GM04504 (cell line): ENCODE measurements at places on chromosomes 3 and 15.

GRCh38 chr3:155646669-155647068 lies 98.2 kb downstream of the PLCH1 start:
- no peak for DNase-seq

DNA sequence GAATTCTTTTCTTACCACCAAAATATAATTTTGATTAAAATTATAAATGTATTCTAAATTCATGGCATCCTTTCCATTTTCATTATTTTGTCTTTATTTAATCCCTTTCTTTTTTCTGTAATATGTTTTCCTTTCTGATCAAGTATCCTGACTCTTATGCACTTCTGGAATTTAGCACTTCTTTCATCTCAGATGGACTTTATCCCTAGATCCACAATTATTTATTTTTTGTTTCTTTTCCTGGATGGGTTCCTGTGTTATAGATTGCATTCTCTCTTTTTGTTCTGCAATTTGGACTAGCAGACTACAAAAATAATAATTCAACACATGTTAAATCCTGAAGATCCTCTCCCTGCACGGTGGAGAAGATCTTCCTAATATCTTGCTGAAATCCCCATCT lies 76.9 kb upstream of the CDIN1 start:
- no peak for DNase-seq

DNA sequence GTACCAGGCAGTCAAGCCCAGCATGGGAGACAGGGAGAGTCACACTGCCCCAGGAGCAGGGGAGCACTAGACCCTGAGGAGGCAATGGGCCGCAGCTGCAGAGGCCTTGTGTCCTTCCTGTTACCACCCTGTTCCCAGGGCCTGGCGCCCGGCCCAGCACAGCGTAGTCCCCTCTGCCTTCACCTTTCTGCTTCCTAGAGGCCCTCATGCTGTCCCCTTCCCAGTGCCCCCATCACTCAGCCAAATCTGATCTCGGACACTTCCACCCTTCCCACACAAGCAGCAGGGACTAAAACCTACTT lies 6.9 kb upstream of the TBC1D2B start:
- no peak for DNase-seq

DNA sequence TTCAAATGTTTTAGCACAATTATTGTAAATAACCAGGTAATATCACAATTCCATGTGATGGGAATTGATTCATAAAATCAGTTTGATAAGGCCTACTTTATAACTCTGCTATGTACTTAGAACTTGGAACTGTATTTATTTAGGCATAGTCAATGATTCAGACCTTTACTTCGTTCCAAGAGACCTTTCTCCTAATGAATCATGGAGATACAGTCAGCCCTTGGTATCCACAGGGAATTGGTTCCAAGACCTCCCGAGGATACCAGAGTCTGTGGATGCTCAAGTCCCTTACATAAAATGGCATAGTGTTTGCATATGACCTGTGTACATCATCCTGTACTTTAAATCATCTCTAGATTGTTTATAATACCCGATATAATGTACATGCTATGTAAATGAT lies 60.8 kb upstream of the UMPS start:
- DNase-seq, result peak; percentile 31

DNA sequence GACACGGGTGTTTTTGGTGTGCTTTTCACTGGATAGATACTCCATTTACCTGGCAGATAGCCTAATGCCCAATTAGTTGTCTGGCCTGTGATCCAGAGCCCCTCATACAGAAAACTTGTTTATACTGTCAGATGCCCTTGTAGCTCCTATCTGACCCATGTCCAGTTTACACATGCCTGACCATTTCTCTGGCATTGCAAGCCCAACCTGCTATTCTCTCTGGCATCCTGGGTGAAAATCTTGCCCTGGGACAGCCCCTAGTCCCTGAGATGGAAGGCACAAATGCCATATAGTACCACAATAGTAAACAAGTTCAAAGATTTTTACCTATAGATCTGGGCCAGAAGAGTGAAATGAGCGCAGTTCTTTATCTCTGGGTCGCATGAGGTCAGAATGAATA lies 212.6 kb downstream of the ZBBX start:
- no peak for DNase-seq

GRCh38 chr3:120450600-120451271 lies at the start of gene FSTL1:
TSS of gene FSTL1 (minus strand) at chr3:120450992. CDS start at chr3:120450746, 246 bp downstream.
- no peak for DNase-seq

GRCh38 chr3:27317096-27317495 lies 52.1 kb downstream of the NEK10 start:
- DNase-seq, result no peak

DNA sequence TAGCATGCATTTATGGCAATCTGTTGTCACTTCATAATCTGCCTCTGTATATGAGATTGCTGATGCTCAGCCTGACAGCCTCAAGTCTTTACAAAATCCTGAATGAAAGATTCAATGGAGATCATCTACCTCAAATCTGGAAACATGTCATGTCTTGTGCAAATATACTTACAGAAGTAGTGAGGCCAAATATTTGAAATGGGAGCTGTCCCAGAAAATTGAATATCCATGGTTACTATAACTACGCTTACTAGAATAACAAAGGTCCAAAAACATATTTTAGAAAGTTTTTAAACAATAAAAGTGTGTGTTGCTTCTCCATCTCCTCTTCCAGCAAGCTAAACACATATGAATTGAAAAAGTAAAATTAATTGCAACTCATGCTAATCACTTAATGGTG lies 133.2 kb upstream of the DPH6 start:
- DNase-seq, result no peak

- DNase-seq, result no peak
Observed at GRCh38 chr3:139574026-139574947, 34.7 kb upstream of the RBP1 start.

DNA sequence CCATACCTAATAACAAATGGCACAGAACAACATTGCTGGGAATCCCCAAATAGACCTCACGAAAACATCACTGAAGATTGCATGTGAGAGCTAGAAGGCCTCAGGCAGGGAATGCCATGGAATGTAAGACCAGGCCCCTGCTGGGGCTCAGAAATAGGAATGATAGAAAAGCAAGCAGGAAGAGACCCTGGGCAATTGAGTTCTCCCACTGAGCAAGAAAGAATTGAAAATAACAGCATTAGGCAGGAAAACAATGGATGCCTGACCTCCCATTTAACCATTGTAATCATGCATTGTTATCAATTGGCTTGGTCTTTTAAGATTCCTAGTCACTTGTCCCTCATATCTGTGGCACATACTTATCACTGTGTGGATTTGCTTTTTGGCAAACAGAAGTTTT lies 581.6 kb downstream of the FHIT start:
- DNase-seq, result no peak

DNA sequence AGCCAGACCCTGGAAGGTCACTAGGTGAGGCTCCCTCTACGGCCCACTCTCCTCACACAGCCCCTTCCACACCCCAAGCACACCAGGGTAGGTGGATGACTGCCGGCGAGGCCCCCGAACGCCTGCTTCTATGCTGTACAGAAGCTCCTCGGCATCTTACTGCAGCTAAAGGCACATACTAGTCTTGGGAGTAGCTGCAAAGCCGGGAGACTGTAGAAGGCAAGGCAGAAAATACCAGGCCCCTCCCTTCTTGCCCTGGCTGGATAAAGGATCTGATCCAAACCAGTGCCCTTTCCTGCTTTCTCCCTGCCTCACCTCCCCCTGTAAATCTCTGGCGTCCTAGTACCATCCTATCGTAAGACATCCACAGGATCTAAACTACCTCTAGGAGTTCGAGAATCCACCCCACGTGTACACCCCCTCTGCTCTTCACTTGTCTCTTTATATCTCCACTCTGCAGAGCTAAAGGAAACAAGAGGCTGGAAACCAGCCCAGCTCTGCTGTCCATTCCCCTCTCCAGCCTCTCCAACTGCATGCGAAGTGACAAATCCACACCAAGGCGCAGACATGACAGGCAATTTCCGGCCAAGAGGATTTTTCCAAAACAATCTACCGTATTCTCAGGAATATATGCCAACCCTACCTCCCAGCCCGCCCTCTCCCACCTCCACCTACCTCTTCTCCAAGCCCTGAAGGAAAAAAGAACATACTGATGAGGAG lies 11.8 kb downstream of the TNK2 start:
- peak; percentile 74 for DNase-seq

- no peak for DNase-seq
Observed at GRCh38 chr3:185087419-185087818, 65.4 kb downstream of the C3orf70 start.

DNA sequence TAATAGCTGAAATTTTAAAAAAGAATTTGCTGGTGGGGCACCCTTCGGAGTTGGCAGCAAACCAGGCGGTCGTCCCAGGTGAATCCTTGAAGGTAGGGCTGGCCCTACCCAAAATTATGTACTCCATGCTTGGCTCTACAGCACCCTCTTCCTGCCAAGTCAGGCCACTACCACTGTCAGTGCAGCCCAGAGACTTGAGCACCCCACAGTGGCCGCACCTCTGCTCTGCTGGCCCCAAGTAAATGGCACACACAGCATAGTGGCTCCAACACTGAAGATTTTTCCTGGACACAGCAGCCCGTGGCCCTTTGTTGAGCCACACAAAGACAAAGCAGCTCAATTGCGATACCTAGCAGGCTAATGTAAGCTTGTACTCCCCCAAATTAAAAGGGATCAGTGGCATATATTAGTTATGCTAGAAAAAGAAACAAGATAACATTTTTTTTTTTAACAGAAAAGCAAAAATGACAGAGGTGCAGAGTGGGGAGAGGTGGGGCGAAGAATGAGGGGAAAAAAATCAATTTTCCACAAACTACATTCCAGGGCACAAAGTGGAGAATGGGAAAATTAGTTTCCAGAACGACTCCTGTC lies 250.5 kb downstream of the UACA start:
- no peak for DNase-seq

GRCh38 chr3:13063225-13063624 lies 10.0 kb downstream of the IQSEC1 start:
- DNase-seq, result no peak

GRCh38 chr3:99699841-99700240 lies 61.4 kb downstream of the COL8A1 start:
- no peak for DNase-seq

DNA sequence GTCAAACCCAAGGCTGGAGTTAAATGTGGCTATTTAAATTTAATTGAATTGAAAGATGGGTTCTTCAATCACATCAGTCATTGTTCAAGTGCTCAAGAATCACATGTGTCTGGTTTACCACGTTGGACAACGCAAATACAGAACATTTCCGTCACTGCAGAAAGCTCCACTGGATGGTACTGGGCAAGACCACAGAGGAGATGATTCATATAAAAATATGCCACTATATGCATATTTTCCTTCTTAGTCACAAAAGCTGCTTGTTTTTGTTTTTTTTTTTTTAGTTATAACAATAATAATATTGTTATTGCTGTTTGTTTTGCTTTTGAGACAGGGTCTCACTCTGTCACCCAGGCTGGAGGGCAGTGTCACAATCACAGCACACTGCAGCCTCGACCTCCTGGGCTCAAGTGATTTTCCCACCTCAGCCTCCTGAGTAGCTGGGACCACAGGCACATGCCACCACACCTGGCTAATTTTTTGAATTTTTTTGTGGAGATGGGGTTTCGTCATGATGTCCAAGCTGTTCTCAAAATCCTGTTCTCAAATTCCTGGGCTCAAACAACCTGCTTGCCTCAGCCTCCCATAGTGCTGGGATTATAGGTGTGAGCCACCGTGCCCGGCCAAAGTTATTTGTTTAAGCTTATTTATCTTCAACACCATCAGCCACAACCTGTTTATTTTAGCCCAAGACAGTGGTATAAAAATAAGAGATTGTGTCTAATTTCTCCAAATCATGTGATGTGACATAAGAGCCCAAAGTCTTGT lies 19.4 kb downstream of the RTP3 start:
- DNase-seq, result no peak

GRCh38 chr3:80785475-80785874 lies 976.0 kb downstream of the GBE1 start:
- DNase-seq, result no peak

GRCh38 chr3:12964711-12965612 lies 108.3 kb downstream of the IQSEC1 start:
- DNase-seq, result no peak

DNA sequence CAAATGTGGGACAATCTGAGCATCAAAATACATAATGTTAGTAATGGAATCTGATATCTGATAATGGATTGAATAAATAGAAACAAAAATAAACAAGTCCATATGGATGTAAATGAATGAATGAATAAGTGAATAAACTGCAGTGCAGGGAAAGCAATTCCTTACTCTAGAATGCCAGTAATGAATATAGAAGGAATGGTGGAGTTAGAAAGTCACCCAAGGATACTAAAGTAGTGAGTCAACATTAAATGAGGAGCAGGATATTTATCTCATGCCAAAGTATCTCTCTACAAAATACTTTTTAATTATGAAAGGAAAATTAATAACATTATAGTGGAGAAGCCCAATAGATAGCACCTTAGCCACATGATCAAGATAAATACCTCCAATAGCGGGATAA lies 300.3 kb downstream of the FEZF2 start:
- no peak for DNase-seq

DNA sequence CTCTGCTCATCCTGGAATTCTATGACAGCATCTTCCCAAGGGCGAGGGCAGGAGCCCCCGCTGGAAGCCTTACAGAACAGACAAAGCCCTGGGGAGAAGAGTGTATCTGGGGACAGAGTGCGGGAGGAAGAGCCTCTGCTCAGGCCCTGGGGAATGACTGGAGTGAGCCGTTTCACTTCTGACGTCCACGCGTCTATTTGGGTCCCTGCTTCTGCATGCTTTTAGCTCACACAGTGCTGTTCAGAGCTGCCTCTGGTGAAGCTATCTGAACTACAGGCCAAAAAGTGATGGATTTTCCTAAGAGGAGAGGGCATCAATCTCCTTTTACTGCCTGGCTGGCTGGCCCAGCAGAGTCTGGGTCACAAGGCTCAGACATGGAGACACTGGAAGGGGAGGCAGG lies 311.8 kb downstream of the NTRK3 start:
- DNase-seq, result no peak

GRCh38 chr3:122200661-122201060 lies 17.2 kb downstream of the CASR start:
- DNase-seq, result no peak

- no peak for DNase-seq
Observed at GRCh38 chr3:70020906-70021660, 21.6 kb downstream of the SAMMSON start.
